ENCODE measurements at places on chromosomes 5 and 9.
A peak's percentile ranks its signal among the peaks of the same experiment; 100 is the strongest.

DNA sequence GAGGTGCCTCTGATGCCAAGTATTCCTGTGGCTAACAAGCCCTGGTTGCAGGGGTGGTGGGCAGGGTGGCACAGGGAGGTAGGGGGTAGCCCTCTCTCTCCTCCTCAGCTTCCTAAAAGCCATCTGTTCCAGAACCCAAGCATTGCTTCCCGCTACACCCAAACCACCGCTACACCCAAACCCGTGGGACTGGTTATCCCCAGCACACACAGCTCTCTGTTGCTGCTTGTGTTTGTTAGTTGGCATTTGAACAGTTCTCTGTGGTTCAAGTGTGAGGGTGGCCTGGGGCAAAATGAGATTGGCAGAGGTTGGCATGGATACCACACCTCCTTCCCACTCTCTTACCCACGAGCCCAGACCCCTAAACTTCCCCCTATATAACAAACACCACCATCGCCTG lies 40.4 kb downstream of the SPARC start:
- no peak for DNase-seq

GRCh38 chr5:176875783-176876505 lies 23.2 kb downstream of the HK3 start:
- no peak for DNase-seq

DNA sequence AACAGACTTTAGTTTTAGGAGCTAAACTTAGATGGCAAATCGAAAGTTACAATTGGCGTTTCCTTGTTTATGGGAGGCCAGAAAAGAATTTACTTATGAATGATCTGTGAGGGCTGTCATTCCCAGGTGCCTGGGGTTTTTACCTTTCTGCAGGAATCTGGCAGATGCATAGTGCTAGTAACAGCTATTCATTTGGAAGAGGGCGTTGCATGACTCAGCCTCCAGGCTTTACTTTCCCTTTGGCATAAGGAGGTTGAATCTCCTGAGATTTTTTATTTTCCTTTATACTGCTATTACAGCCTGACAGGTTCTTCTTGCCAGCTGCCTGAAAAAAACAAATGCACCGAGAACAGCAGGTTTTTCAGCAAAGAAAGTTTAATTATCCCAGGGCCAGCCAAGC lies 30.0 kb downstream of the CARD6 start:
- no peak for DNase-seq

DNA sequence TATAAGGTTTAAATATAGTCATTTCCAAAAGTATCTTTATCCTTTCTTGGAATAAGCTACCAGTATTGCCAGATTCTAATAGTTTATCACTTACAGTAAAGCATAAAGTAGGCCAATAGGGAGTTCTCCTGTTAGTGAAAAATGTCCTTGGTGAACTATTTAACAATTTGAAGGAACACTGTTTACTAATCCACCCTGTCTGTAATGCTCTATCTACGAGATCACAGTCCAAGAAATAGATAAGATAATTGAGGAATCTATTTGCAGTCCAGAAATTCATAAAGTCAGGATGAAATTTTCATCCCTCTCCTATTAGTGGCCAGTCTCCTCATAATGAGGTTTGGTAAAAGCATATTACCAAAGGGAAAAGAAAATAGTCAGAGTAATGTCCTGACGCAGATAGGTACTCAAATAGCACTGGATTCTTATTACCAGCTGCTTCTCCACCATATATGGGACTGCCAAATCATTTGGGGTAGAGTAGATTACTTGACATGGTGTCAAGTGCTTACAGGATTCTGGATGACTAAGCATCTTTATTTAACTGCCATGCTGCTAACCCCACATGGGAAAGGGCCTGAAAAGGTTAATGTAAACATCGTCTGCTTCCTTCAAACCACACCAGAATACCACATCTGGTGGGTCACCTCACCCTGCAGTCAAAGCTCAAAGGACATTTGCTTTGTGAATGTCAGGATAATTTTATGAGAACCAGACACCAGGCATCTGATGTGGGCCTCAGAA lies 808.1 kb downstream of the EFNA5 start:
- DNase-seq = no peak

DNA sequence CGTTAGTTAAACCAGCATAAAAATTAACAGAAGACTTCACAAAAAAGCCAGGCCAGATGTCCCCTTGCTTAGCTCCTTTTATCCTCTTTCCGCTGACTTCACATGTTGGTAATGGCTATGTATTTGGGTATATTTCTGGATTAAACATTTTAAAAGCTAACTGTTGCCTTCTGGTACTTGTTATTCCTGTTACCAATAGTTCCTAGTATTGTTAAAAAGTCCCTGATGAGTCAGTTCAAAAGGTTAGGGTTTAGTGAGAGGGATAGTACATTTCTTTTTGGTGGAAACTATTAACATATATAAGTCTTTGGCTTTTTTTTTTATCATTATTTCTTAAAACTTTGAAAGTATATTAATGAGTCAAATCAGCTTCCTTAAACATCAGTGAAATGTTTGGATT lies 103.2 kb upstream of the ELL2 start:
- DNase-seq = no peak

DNA sequence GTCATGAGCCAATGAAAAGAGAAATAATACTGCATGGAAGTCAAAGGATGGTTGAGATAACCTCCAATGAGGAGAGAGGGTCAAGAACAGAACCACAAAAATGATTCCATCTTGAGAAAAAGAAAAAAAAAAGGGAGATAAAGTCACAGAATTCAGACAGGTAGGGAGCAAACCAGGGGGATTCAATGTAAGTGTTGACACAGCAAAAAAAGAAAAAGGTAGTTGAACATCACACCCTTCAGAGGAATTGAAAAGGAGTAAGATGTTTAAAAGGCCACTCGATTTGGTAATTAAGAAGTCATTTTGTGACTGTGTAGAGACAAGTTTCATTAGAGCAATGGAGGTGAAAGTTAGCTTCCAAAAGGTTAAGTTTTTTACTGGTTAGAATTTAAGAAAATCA lies 79.3 kb downstream of the ERP44 start:
- no peak for DNase-seq

- no peak for DNase-seq
Measured at GRCh38 chr5:139952574-139952973, 90.5 kb downstream of the NRG2 start.

DNA sequence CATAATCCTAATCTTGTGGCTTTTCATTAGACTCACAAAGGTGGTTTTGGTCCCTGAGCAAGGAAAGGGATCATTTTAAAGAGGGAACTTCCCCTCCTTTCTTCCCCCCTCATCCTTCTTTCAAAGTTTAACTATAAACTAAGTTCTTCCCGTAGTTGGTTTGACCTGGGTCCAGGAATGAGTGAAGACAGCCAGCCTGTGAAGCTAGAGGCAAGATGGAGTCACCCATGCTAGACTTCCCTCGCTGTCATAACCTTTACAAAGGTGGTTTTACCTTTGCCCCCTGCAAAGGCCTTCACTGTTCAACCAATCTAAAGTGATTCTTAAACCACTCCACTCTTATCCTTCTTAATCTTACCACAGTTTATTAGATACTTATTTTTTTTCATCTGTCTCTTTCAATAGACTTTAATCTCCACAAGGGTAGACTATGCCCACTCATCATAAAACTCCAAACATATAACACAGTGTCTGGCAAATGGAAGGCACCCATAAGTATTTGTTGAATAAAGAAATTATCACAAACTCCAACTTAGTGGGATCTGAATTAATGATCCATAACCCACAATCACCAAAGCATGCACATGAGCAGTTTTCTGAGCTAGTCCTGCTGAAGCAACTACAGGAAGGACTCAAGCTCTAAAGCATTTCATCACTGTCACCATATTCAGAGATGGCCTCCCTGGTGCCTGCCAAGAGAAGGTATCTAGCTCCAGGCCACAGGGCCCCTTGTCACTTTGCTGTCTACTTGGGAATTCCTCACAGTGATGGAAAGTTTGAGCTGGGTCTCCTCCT lies 369.0 kb downstream of the SPOCK1 start:
- DNase-seq = no peak

- no peak for DNase-seq
Measured at GRCh38 chr9:135516132-135516860, 4.9 kb upstream of the LCN1 start.

GRCh38 chr5:96226941-96227552 lies 206.0 kb downstream of the PCSK1 start:
- no peak for DNase-seq

- no peak for DNase-seq
Measured at GRCh38 chr9:69527454-69527853, 144.7 kb downstream of the APBA1 start.

- DNase-seq = no peak
Measured at GRCh38 chr9:130268521-130269211, 3.1 kb downstream of the HMCN2 start.

GRCh38 chr9:116986015-116986414 lies 298.9 kb downstream of the TRIM32 start:
- DNase-seq = no peak

DNA sequence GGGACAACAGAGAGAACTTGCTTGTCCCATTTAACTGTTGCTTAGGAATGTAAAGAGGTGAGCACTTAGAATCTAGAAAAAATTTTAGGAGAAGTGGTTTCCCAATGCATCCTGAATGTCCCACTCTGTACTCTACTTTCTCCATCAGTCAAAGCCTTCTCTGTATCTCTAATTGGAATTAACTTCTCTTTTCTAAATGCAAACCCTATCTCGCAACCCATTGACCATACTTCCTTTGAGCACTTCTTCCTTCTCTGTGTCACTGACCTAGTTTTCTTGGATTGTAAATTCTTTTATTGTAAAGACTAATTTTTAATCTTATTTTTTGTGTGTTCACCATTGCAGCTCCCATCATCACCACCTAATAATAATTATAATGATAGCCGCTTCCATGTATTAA lies 33.3 kb downstream of the ADRB2 start:
- DNase-seq = no peak

GRCh38 chr5:151359391-151359790 lies 12.0 kb upstream of the SLC36A2 start:
- no peak for DNase-seq

- no peak for DNase-seq
Measured at GRCh38 chr5:147208134-147208533, 26.7 kb upstream of the STK32A start.

DNA sequence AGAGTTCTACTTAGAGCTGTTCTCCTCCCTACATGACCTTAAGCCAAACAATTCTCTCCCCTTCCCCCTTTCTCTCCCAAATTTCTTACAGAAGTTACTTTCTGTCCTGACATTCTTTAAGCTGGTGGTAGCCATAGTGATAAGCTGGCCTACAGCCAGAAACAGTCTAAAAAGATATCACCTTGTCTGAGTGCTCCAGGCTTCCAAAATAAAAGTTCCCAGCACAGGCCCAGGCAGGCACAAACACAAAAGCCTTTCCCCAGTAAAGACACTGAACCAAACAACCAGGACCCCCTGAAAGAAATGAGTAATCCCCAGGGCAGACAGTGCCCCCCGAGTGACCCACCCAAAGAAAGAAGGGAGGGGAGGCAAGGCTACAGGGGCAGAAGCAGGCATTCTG lies 19.2 kb downstream of the SIL1 start:
- no peak for DNase-seq

DNA sequence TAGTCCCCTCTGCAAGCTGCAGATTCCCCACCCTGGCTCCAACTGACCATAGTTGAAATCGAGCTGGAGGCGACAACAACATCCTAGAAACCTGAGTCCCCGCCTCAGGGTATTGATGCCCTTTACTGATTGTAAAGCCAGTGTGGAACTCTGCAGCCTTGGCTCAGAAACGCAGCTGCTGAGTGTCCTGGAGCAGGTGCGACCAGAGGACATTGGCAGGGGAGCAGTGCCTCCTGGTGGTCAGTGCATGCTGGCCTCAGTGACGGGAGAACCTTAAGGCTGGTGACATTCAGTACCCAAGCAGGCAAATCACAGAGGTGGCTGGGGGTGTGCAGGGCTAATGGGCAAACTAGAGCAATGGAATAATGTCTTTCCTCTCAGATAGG lies 20.4 kb upstream of the ZNF354B start:
- DNase-seq = no peak

GRCh38 chr9:34179213-34180136 lies 632 bp downstream of the UBAP1 start:
- DNase-seq = no peak

GRCh38 chr9:82526577-82526976 lies 536.4 kb downstream of the RASEF start:
- DNase-seq = no peak

- DNase-seq = no peak
Measured at GRCh38 chr5:10276691-10277090, 26.6 kb downstream of the CCT5 start.

GRCh38 chr5:141799507-141800167 lies 78.6 kb downstream of the PCDH1 start:
- DNase-seq = no peak

DNA sequence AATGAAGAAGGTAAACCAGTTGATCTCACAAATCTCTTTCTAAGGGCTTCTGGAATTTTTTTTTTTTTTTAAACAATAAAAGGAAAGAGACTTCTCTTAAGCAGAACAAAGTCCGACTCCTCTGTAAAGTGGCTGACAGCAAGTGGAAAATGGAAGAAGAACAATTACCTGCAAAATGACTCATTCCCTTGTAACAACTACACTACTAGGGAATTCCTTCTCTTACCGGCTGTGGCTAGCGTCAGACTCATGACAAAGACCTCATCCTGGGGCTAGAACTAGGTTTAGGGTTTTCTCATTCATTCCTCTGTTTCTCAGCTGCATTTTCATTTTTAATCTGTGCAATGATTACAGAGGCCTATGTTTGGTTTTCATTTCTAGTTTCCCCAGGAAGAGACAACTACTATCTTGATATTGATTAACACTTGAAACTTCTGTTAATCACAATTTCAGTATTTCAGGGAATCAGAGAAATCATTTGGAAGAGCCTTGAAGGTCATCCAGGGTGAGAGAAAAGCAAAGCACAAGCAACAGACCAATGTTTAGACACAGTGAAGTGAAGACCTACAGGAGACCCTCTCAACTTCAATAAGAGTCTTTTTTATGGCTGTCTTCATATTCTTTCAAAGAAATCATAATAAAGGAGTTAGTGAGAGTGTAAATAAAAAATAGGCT lies 437.9 kb downstream of the RAB3C start:
- DNase-seq = no peak

DNA sequence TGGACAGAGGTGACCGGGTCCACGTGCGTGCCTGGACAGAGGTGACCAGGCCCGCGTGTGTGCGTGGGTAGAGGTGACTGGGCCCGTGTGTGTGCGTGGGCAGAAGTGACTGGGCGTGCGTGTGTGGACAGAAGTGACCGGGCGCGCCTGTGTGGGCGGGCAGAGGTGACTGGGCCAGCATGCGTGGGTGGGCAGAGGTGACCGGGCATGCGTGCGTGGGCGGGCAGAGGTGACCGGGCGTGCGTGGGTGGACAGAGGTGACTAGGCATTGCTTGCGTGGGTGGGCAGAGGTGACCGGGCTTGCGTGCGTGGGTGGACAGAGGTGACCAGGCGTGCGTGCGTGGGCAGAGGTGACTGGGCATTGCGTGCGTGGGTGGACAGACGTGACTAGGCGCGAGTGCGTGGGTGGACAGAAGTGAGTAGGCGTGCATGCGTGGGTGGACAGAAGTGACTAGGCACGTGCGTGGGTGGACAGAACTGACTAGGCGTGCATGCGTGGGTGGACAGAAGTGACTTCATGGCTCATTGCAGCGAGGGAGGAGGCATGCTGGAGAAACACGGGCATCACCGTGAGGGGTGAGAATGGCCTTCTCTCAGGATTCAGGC lies 254.1 kb upstream of the IRX4 start:
- no peak for DNase-seq

- no peak for DNase-seq
Measured at GRCh38 chr9:99383536-99383935, 161.5 kb downstream of the SEC61B start.

- DNase-seq = peak; percentile 53
Measured at GRCh38 chr9:76451234-76451633, 7.7 kb upstream of the GCNT1 start.

All from H54 (cell line).